ENCODE measurements at places on chromosomes 4 and X. TPM values are rescaled to one million over a fixed set of nuclear protein-coding genes. Genes with fewer than 3 reads are reported as not detected.

Gene MAGEA9B
- not detected for total RNA-seq

Gene MAGEA12
- total RNA-seq = not detected

Gene LUZP4
- total RNA-seq = not detected

Gene CLCN5
- total RNA-seq = 13.7 TPM

Gene P2RY4
- total RNA-seq = not detected

Gene CFAP99
- 0.12 TPM for total RNA-seq

Gene PLK4
- 7.0 TPM for total RNA-seq

Gene F11
- not detected for total RNA-seq

Data from aortic smooth muscle cell (primary cell).